ENCODE measurements at places on chromosomes 3 and 15.
A peak's percentile ranks its signal among the peaks of the same experiment; 100 is the strongest.

- no peak for DNase-seq
These were observed 32.7 kb upstream of the MAP3K13 start for GRCh38 chr3:185330238-185330637.

DNA sequence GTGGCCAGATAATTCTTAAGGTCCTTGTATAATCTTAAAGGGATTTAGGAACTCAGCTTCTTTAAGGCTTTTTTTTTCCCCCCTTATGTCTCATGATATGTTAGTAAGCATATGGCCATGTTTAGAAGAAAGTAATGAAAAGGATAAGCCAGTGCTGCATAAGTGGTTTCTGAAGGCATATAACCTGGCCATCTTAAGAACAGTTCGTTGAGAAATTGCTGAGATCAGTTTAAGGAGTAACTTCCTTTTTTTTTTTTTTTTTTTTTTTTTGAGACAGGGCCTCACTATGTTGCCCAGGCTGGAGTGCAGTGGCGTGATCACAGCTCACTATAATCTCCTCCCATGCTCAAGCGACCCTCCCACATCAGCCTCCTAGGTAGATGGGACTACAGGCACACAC is 51.7 kb downstream of the UBE2E2 start:
- no peak for DNase-seq

DNA sequence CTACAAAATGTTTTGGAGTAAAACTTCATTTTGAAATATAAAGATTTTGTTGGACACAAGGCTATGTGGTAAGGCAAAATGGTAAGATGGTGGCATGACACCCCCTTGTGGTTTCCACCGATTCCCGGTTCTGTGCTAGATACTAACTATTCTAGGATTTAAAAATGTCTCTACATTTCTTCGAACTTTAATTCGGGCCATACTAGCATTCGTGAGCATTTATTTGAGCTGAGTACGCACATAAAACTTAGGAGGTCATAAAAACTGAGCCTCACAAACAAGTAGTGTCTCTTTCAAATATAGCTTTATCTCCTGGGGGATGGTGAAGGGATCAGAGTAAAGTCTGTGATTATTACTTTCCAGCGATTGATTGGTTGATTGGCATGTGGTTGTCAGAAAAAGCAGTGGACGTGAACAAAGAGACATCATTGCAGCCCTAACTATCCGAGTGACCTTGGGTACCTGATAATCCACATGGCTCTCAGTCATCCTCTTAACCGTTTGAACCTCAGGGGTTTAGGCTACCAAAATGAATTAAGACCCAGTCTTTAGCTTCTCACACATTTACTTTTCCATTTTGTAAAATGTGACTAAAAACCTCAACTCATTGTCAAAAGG is 1.1 kb upstream of the ZNF639 start:
- no peak for DNase-seq

DNA sequence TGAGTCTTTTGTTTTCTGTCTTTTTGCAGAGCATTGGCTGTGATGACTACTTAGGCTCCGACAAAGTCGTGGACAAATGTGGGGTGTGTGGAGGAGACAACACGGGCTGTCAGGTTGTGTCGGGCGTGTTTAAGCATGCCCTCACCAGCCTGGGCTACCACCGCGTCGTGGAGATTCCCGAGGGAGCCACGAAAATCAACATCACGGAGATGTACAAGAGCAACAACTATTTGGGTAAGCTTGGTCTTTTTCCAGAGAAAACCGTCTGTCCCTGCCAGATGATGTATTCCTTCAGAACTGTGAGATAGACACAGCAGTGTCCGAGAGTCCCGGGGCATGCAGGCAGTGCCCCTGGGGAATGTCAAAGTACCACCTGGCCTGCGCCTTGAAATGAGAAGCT is 149.9 kb upstream of the NR2E3 start:
- DNase-seq, result no peak

GRCh38 chr3:124787476-124788195 is 57.4 kb downstream of the UMPS start:
- no peak for DNase-seq

DNA sequence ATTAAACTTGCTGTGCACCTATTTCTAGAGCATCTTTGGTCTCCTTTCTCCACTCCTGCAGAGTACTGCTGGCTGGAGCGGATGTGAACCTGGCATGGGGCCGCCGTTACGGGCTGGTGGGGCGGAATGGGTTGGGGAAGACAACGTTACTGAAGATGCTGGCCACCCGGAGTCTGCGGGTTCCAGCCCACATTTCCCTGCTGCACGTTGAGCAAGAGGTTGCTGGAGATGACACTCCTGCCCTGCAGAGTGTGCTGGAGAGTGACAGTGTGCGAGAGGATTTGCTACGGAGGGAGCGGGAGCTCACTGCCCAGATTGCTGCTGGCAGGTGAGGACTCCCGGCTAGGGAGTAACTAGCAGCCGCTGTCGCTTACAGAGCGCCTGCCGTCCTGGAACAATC is 2.1 kb downstream of the ABCF3 start:
- no peak for DNase-seq

DNA sequence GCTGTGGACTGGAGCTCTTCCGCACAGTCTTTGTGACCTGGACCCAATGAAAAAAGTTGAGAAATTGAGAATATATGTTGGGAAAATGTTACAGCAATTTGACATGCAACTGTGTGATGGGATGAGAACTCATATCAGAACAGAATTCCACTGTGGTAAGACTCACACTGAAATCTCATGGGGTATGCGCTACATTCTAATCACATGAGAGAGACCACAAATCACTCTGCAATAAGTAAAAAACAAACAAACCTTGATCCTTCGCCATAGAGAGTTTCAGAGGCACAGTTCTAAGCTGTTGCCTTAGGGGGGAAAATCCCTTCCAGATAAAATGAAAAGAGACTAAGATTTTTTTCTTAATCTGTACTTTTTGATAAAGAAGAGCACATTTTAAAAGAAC is 37.3 kb downstream of the LMCD1 start:
- DNase-seq, result no peak

DNA sequence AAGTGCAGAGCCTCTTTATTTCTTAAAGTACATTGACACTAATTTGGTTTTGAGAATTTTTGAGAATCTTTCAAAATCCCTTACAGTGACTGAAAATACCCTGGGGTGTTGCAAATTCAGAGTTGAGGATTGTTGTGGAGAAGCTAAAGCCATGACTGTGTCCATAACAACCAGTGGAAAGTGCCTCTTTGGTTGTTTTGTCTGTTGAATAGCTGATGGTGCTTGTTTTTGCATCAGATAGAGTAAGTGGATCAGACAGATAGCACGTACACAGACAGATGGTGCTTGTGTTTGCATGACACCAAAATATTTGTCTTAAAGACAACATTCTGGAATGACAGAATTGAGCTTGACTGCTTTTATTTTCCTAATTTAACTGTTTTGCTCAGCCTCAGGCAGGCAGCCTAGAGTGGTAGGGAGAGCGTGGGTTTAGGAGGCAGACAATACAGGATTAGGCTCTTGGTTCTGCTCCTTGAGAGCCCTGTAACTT is 265.0 kb downstream of the IL20RB start:
- DNase-seq, result no peak

DNA sequence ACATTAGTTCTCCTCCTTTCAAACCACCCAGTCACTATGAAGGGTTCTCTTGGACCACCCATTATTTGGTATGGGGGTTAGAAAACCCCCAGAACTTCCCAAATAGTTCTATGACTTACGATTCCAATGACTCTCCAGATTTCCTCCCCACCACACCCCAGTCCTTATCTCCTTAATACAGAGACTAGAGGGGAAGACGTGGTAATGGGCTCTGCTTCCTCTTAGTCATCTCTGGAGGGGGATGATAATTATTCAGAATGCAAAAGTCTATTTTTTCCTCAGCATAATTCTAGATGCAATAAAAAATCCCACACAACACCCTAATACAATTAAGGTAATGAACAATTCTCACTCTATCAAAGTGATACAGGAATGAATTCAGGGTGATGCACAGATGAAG is 48.9 kb upstream of the CFAP161 start:
- DNase-seq, result no peak

GRCh38 chr3:29280404-29281093 is at the start of gene RBMS3:
TSS of gene RBMS3 (plus strand) at chr3:29281071.
- peak; percentile 26 for DNase-seq

DNA sequence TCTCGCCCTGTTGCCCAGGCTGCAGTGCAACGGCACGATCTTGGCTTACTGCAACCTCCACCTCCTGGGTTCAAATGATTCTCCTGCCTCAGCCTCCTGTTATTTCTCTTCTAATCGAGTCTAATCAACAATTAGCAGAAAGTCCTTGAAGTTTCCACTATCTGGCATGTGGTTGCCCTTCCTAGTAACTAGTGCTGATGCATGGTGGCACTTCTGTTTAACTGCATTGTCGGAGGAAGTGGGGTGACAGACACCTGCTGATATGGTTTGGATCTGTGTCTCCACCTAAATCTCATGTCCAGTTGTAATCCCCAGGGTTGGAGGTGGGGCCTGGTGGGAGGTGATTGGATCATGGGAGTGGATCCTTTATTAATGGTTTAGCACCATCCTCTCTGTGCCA is 9.2 kb downstream of the CRTAP start:
- no peak for DNase-seq

DNA sequence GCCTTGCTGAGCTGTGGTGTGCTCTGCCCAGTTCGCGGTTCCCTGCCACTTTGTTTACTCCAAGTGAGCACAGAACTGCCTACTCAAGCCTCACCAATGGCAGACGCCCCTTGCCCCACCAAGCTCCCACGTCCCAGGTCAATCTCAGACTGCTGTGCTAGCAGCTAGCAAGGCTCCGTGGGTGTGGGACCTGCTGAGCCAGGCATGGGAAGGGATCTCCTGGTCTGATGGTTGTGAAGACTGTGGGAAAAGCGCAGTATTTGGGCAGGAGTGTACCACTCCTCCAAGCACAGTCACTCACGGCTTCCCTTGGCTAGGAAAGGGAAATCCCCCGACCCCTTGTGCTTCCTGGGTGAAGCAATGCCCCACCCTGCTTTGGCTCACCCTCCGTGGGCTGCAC is 45.0 kb downstream of the SLC12A6 start:
- DNase-seq, result no peak

DNA sequence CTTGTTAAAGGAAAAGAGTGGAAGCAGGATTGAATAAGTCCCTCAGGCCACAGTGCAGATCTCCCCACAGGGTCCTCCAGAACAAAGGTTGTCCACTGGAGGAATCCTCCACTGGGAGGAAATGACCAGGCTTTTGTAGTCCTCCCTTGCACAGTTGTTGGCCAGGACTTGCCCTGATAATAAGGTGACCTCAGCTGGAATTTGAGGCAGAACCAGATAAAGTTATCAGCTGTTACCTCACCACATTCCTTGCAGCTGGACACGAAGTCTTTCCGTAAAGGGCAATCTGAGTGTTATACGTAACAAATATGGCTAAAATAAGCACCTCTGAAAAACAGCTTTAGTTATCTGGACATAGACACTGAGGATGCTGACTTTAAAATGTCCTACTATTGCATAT is 83.5 kb upstream of the NAALADL2 start:
- DNase-seq, result no peak

DNA sequence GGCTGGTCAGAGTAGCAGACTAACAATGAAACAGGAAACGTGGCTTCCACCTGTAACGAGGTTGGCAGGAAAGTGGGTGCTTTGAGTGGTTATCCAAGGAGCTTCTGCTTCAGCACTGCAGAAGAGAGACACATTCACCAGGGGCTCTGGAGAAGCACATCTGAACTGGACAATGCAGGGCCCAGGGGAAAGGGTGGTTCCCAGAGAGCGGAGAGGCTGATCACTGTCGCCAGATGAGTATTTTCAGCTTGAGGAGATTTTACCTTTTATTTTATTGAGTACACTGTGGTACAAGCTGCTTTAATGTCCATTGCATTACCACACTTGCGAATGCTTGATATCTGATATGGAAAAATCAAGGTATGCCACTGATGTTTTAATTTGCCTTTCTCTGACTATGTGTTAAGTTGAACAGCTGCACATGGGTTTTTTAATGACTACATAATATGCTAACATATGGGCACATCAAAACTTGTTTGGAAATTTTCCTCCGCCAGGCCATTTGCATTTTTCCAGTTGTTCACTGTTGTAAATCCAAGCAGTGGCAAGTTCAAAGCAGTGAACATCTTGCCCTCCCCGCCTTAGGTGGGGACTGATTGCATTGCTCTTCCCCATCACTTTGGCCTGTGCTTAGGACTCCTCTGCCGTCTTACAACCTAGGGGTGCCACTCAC is 52.1 kb downstream of the LRTM1 start:
- no peak for DNase-seq

DNA sequence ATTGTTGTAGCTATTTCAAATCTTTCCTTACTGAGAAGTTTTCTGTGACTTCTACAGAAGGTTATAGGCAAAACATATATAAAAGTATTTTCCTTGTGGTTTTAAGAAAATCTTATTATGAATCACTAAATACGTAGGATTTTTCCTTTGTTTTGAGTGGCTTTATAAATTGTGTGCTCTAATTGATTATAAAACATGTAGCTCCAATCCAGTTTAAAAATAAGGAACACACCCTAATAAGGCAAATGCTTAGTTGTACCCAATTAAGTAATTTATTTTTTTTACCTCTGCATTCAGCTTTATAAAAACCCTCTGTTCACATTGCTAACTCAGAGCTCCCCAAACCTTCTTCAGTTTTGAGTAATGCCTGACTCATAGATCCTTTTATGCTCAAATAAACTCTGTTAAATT is 408.0 kb downstream of the NAALADL2 start:
- no peak for DNase-seq

- DNase-seq, result no peak
These were observed 55.4 kb downstream of the ABHD2 start for GRCh38 chr15:89143503-89144162.

DNA sequence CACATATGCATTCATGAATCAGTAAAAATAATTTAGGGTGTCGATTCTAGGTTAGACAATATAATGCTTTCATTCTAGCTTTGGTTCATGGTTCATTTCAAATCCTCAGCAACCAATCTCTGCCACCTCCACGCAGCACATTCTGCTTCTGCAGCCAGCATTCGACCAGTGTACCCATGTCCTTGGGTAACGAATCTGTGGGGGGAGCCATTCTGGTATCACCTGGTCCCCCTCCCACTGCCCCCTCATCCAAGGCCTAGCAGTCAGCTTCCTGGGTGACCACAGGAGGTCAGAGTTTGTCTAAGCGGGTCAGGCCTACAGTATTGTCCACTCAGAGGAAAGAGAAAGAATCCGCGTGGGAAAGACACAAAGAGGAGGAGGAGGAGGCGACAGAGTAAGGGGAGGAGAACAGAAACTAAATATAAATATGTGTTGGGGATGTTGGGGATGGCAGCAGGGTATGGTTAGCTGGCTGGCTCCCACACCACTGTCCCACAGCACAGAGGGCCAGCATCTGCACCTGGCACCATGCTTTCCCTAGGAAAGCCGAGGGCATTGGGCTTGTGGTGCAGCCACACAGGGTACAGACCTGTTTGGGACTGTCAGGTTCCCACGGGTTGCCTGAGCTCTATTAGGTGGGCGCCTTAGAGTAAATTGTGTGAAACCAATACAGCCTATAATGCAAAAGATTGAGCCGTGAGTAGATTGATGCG is 12.1 kb downstream of the PAK6 start:
- no peak for DNase-seq

GRCh38 chr3:58630076-58630709 is 36.4 kb downstream of the FAM3D start:
- peak; percentile 38 for DNase-seq

DNA sequence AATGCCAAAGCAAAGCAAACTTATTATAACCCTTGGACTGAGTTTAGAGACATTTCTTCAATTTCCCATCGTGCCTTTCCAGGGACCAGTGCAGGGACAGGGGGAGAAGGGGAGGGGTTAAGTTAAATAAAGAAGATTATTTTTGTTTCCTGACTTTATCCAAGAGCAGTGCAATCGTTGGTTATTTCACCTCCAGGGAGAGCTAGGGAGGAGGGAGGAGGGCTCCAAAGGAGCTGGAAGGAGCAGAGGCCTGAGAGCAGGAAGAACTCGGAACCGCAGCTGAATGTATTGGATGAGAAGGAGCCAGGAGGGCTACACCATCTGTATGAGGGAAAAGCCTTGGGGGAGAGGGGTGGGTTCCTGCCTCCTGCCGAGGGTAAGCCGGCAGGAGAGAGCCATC is 20.7 kb downstream of the HAPLN3 start:
- no peak for DNase-seq

Data from T-cell (primary cell).